GM06990 (cell line): ENCODE measurements at places on chromosomes 6 and 20.

DNA sequence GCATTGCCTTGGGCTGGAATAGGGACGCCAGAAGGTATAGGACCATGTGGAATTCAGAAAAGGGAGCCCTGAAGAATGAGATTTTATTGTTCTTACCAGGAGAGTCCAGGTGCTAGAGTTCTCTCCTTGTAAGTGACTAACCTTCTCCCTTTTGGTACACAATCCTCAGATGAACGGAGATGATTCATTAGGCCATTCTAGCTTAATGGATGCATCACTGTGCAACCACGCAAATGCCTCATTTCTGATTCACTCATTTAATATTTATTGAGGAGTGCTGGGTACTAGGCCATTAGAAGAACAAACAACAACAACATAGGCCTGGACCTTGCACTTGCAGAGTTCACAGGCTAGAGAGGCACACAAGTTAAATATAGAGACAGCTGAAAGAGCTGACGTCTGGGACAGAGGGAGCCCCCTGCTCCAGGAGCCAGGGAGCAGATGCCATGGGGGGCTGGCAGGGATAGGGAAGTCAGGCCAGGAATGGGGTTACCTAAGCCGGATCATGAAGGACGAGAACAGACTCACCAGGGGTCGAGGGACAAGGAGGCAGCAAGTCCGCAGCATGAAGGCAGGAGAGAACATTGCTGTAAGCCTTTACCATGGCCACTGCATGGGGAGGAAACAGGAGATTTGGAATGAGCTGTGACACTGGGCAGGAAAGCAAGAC is 179.5 kb upstream of the AKAP12 start:
- no peak for DNase-seq

DNA sequence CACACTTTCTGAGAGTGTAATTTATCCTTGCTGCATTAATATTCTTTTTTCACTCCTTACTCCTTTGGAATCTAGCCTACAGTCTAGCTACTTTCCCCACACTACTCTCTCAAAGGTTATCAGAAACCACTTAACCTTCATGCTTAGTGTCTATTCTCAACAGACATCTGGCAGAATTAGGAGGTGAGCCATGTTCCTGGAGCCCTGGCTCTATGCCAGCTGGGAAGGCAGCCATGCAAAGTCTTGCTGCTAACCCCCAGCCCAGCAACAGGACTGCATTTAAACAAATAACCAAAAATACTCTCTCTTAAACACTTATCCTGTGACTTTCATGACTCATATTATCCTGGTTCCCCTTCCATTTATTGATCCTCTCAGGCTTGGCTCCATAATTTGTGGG is 260.2 kb downstream of the BCKDHB start:
- DNase-seq: no peak

DNA sequence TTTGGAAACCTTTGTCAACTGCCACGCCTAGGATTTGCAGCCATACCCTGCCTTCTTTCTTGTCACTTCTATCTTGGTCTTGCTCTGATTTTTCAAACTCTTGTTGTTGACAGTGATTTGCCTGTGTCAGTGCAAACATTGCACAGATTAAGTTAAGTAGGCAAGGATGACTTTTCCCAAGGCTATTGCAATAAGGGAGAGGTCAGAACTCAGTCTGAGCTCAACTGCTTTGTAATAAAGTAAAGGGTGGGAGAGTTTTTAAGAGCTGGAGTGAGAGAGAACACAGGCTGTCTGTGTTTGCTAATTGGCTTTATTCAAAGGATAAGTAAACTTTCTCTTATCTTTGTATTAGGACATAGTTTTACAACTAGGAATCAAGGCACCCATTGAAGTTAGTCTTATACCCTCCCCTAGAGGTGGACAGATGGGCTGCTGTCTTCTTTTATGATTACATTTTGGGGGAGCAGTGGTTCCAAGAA is 448.6 kb downstream of the PHF3 start:
- no peak for DNase-seq

GRCh38 chr6:83221276-83221675 is 28.1 kb downstream of the RWDD2A start:
- no peak for DNase-seq

DNA sequence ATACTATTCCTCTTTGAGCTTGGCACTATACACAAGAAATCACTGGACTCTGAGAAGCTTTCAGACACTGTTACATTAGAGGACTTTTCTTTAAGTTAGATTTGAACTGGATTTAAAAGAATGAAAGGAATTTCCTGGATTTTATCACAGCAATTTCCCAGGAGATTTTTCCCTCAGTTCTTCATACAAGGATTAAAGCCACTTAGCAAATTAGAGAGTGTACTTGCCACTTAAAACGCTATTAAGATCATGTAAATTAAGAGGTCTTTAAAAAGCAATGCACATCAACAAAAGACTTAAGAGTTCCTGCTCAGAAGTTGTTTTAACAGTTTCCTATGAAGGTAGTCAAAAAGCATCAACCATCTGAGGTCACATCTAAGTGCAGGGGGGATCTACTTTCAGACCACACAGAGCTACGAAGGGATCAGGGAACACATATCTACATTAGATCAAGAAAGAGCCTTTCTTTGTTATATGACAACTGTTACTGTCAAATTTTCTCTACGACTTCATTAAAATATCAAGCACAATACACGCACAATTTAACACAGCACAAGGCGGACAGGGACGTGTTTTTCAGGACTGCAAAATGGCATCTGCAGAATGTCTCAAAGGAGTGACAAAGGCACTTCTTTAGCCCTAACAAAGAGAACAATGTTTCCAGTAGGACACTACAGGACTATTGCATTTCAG is 65.8 kb downstream of the EPB41L2 start:
- DNase-seq: no peak

DNA sequence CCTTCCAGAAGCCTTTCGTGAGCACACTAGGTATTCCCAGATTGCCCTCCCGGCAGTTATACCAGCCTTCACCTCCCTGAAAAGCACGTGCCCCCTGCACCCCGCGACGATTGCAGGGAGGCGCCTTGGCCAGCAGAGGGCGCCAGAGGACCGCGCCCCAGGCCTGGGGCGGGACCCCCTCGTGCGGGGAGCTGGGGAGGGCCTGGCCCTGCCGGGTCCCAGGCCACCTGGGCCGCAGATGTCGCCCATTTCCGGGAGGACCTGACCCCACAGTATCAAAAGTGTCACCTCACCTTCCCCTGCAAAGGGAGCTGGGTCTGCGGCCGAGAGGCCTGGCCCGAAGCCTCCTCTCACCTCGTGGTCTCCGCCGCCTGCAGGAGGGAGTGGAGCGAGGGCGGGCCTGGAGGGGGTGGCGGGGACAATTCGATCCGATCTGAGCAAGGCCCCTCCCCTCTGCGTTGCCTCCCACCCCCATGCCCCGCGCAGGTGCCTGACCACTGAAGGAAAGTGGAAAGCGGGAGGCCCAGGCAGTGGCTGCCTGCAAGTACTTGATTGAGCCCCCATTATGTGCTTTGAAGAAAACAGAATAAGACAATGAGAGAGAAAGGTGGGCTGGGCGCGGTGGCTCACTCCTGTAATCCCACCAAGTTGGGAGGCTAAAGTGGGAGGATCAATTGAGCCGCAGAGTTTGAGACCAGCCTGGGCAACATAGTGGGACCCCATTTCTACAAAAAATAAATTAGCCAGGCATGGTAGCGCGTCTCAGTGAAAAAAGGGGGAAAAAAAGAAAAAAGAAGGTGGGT is 3.5 kb upstream of the SNAI1 start:
- DNase-seq: peak; percentile 69

DNA sequence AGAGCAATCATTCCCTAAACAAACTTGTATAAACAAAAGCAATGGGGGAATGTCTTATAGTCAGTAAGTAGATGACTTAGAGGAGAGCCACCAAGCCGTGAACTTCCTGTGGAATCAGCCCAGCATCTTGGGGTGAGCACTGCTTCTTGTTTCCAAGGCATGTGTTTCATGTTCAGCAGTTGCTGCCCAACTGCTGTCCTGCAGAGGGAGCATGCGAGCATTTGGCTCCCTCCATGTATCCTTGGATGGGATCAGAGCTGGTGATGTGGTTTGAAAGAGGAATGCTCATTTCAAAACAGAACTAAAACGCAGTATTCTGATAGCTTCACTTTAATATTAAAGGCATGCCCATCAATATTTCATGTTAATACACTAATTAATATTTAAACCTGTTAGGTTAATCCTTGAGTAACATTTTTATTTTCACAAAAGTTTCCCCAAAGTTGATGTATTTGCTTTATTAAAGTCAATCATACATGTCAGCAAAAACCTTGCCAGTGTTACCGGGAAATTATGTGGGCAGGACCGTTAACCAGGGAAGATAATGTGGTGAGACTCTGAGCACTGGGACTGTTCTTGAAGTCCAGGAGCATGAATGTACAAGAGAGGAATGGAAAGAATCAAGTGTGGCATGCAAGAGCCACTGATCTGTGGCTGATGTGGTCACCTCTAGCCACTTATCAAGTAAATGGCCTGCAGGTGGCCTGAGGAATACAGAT is 172.1 kb upstream of the GGTLC1 start:
- no peak for DNase-seq

DNA sequence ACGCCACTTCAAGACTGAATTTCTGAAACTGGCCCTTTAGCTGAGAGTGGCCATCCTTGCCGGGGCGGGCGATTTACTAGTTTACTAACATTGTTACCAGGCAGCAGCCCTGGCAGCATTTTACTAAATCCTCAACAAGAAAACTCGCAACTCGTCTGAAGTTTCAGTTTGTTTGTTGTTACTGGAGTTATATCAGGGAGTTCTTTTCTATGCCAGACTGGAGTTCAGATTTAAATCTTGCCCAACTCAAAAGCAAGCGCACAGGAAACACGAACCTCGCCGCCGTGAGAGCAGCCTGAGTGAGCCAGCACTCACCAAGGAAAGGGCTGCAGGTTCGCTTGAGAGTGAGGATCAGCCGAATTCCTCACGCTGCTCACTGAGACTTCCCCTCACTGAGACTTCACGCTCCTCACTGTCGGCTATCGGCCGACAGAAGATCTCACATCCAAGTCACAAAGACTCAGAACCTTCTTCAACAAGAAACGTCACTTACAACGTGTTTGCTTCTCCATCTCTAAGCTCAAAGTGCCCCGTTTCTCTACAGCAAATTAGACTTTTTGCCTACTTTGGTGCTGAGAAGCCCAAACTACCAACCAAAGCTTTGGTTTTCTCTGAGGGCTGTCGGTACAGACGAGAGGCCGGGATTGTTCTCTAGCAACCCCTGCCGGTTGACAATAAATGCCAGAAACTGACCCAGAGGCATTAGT is 78.9 kb downstream of the OLIG3 start:
- DNase-seq: peak; percentile 34

- DNase-seq: no peak
Measured at GRCh38 chr6:98828941-98829411, 5.4 kb upstream of the POU3F2 start.

- no peak for DNase-seq
Measured at GRCh38 chr20:11159728-11160127, 485.9 kb upstream of the JAG1 start.

- DNase-seq: no peak
Measured at GRCh38 chr6:10567256-10568026, 46.3 kb downstream of the GCNT2 start.

- no peak for DNase-seq
Measured at GRCh38 chr6:140002396-140003022, 628.1 kb upstream of the CITED2 start.

GRCh38 chr20:24672181-24672880 is 202.9 kb downstream of the SYNDIG1 start:
- DNase-seq: no peak

DNA sequence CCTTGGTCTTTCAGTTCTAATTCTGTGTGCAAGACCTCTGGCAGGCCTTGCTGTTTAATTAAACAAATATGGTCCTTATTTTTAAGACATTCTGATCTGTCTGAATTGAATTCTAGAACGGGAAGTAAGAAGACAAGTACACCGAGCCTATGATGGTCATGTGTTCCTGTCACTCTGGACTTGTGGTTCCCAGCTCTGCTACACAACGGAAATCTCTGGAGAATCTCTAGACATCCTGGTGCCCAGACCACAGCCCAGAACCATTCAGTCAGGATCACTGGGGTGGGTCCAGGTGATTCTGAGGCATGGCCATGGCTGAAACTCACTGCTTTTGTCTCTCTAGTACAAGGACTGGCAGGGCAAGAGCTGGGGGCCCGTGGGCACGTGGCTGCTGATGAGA is 15.9 kb upstream of the KCNK16 start:
- DNase-seq: no peak

- no peak for DNase-seq
Measured at GRCh38 chr6:160106701-160107100, 14.9 kb upstream of the SLC22A1 start.

DNA sequence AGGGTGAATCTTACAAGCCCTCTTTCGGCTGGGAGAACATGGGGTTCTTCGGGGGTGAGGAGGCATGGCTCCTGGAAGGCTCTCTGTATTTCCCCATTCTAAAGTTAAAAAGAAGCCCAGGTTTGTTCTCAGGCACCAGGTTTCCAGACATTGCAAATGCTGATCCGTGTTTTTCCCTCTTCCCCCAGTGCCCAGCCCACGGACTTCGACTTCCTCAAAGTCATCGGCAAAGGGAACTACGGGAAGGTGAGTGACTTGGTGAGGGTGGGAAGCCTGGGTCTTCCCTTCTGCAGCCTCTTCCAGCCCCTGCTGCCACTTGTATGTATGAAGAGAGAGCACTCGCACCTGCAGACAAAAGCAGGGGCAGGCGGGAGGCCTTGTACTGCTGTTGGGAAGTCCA is 8.7 kb downstream of the SGK2 start:
- no peak for DNase-seq

DNA sequence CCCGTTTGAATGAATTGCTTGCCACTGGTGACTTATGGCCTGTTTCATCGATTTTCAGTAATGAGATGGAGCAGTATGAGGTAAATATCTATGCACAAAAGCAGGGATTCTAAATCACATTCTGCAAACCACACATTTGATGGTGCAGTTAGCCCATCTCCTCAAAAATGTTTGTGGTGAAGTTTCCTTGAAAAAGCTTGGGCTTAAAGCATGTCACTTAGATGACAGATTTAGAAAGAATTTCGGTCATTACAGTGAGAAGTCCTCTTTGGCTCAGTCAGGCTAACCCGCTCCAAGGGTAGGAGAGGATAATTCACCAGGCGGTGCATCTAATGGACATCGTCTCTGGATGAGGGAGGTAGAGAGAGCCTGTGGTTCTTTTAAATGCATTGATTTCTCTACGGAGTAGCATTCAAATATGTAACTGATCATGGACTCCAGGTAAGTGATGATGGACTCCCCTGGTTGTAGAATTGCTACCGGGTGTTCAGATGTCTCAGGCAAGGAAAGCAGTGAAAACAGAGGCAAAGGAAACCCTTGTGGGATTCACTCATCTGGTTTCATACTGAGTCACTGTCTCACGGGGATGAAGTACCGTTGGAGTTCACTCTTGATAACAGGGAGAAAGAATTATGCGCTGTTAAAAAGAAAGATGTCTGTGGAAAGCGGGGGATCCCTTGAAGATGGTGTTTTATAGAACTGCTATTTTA is 65.3 kb downstream of the AIG1 start:
- no peak for DNase-seq

GRCh38 chr6:135358985-135359384 is 138.6 kb downstream of the AHI1 start:
- no peak for DNase-seq

DNA sequence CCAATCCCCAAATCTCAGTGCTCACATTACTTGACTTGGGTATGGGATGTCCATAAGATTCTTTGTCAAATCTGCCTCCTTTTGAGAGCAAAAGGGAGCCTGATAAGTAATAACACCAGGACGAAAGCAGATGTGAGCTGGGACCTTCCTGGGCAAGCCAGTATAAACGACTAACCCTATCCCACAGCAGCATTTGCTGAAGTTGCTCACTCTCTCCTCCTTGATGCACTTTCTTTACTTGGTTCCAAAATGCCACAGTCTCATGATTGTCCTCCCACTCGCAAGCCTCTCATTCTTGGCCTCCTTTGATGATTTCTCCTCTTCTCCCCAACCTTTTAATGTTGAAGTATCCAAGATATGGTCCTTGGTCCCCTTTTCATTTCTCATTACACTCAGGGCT is 44.7 kb upstream of the TAGAP start:
- no peak for DNase-seq
